Peyer's patch (tissue), 4 donors: ENCODE measurements at places on chromosomes 3 and 15. TPM values are rescaled to one million over a fixed set of nuclear protein-coding genes. Genes with fewer than 3 reads are reported as not detected.

NR2E3 gene
- not detected for total RNA-seq

LTF gene
- 0.38 TPM for total RNA-seq

CXCR6 gene
- total RNA-seq = 1.7 TPM

AMT gene
- 13.3 TPM for total RNA-seq

CCR3 gene
- total RNA-seq = not detected

DLL4 gene
- 11.4 TPM for total RNA-seq

- H3K27me3 ChIP-seq = no peaks in the 10 kb centered on the region
- no peaks in the 10 kb centered on the region for H3K36me3 ChIP-seq
Measured at GRCh38 chr3:100073714-100074307, 40.5 kb downstream of the FILIP1L start.

GRCh38 chr3:56133423-56133822 lies 334.8 kb downstream of the ERC2 start:
- H3K4me1 ChIP-seq = no peaks in the 10 kb centered on the region
- no peak overlapping the region for H3K27ac ChIP-seq
- no peak for DNase-seq
- no peaks in the 10 kb centered on the region for H3K36me3 ChIP-seq
- H3K4me3 ChIP-seq = no peak overlapping the region
- H3K27me3 ChIP-seq = no peaks in the 10 kb centered on the region

DNA sequence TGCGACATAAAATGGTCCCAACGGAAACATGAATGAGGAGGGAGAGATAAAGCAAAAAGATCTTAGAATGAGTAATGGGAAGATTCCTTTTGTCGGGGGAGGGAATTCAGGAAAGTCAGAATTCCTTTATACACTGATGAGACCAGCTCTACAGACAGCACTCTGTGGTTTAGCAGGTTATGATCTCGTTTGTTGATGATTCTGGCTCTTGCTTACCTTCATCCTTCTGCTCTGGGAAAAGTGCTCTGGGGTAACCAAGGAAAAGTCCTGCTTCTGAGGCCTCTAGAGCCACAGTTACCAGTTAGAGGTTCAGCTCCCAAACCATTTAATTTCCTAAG lies 150.7 kb upstream of the NR2E3 start:
- DNase-seq = no peak
- no peaks in the 10 kb centered on the region for H3K4me1 ChIP-seq
- H3K36me3 ChIP-seq = no peaks in the 10 kb centered on the region
- H3K27ac ChIP-seq = no peak overlapping the region
- H3K4me3 ChIP-seq = no peak overlapping the region
- no peaks in the 10 kb centered on the region for H3K27me3 ChIP-seq

GRCh38 chr3:73745526-73746191 lies 120.9 kb upstream of the PDZRN3 start:
- H3K27ac ChIP-seq = no peak overlapping the region
- H3K36me3 ChIP-seq = no peaks in the 10 kb centered on the region
- H3K4me1 ChIP-seq = no peaks in the 10 kb centered on the region

GRCh38 chr3:138203938-138204337 lies 16.8 kb downstream of the ARMC8 start:
- no peaks in the 10 kb centered on the region for H3K36me3 ChIP-seq
- H3K27ac ChIP-seq = no peak overlapping the region
- no peak overlapping the region for H3K4me3 ChIP-seq
- no peaks in the 10 kb centered on the region for H3K4me1 ChIP-seq
- H3K27me3 ChIP-seq = no peaks in the 10 kb centered on the region
